ENCODE measurements at places on chromosomes 7 and 10.

- no peak for DNase-seq
Measured at GRCh38 chr7:123916240-123916724, 8.8 kb upstream of the SPAM1 start.

GRCh38 chr10:12703813-12704212 is 297.7 kb downstream of the CCDC3 start:
- DNase-seq = no peak

- DNase-seq = no peak
Measured at GRCh38 chr7:348962-349743, 59.2 kb downstream of the FOXL3 start.

DNA sequence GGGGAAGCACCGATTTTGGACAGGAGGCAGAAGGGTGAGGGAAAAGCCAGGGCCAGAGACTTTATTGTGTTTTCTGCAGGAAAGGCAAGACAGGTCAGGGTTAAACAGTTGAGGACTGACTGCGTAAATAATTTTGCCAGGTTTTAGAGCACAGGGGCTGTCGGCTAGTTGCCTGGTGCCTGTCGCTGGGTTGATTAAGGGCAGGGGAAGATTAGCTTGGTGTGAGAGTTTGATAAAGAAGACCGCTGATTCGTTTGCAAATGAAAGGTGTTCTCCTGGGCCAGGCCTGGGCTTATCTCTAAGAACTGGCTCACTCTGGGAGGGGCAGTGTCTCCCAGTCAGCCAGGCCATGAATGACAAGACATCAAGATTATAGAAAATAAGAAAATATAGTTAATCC is 75.6 kb downstream of the SLC37A3 start:
- no peak for DNase-seq

DNA sequence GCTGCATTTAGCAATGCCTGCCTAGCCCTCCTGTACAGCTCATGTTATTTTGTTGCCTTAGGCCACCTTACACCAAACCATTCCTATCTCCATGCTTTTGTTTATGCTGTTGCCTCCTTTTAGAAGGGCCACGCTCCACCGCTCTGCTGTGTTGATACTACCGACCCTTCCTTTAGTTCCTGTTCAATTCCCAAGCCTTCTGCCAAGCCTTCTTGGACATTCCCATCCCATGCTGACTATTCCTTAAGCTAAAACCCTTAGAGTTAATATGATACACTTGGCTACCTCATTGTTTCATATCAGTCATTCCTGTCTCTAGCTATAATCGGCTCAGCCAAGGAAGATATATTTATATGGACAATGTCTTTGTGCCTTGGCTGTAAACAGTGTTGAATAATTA is 705.5 kb downstream of the LRMDA start:
- DNase-seq = no peak

DNA sequence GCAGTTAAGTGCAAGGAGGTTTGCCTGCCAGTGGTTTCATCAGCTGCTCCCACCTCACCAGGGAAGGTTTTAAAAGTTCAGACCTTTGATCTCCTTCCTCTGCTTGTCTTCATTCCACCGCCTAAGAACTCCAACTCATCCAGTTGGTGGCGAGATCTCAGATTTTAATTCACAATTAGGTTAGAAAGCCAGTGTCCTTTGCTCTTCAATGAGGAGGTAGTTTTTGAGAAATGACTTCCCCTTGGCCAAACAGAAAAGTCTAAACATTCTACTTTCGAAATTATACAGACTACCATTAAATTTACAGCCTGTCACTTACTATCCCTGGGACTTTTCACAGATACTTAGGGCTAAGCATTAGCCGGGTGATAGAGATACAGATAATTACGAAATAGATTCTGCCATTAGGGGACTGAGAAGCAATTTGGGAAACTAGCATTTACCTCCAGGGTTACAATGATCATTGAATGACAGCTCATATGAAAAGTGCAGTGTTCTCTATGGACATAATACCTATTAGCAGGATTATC is 513.4 kb upstream of the GHITM start:
- DNase-seq = no peak

DNA sequence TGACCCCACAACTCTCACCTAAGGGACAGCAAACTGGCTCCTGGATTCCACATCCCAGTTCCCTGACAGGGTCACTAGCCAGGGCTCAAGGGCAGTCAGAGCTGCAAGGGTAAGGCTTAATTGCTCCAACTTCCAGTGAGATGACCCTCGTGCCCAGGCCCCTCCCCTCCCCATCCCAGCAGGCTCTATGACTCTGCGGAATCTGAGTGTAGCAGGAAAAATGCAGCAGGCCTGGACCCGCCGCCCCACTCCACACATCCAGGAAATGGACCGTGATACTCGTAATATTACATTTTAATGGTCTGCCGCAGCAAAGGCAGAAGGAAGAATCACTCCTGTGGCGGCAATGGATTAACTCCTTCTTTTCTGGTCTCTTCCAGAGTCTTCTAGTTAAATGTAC is 91.7 kb upstream of the CHST15 start:
- no peak for DNase-seq

DNA sequence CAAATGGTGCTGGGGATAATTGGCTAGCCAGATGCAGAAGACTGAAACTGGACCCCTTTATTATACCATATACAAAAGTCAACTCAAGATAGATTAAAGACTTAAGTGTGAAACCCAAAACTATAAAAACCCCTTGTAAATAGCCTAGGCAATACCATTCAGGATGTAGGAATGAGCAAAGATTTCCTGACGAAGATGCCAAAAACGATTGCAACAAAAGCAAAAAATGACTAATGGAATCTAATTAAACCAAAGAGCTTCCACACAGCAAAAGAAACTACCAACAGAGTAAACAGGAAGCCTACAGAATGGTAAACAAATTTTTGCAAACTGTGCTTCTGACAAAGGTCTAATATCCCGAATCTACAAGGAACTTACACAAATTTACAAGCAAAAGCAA is 30.9 kb upstream of the PLXDC2 start:
- no peak for DNase-seq

DNA sequence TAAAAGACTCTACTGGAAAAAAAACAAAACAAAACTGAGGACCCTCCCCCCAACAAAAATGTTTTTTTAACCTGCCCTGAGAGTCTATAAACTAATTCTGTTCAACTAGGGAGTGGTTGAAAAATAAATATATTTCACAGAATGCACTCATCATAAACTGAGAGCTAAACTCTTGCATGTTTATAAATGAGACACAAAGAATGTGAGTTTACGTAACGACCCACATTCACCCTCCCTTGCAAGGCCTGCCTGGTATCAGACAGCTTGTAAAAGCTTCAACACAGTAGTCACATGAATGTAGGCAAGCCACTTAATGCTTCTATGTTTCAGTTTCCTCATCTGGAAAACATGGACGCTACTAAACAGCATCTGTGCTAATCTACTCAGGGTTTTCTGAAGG is 50.3 kb downstream of the JAZF1 start:
- DNase-seq = no peak

DNA sequence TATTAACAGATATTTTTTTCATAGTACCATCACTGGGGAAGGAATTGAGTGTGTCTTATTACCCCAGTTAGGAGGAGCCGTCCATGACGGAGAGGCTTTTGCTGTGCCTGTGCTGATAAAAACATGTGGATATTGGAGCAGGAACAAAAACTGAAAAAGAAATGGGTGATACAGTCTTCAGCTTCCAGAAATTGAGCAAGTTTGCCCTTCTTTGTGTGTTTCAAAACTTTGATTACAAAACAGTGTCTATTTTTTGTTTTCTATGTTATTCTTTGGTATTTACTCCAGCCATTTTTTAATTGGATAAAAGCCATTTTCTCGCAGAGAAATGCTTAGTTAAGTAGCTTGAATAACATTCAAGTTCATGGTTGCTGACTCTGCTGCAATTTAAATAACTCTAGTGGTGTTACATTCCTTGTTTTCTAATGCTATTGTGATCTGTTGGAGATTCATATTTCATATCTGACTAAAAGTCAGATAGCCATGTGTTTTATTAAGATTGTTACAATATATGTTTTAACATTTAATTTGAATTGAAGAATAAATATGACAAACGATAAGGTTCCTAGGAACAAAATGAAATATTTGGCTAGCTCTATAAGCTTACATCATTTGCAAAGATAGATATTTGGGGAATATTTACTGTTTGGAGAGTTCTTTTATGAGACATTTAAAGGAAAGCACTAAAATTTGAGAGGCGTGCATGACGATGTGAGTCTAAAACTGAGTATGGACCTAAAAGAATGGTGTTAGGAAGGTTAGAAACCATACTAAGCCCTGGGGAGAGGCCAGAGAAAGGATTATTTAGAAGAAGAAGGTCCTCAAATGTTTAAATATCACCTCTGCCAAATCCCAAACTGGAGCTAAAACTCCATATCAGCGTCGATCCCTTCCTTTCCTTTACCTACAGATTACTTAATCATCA is 747.3 kb upstream of the CELF2 start:
- no peak for DNase-seq

DNA sequence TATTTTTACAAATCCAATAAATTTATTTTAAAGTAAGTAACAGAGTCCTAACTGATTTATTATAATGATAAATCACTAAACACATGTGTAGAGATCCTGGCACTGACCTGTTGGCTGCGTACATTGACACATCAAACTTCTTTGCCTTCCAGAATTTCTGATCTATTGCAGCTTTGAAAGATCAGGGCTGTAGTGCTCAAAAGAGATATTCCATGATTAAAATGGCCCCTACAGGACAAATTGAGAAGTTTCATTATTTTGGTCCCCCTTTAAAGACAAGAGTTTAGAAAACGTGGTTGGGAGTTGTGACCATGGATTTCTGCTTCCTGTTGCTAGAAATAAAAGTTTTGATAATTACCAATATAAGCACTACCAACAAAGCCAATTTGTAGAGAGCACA is 87.7 kb upstream of the PDK4 start:
- DNase-seq = no peak

DNA sequence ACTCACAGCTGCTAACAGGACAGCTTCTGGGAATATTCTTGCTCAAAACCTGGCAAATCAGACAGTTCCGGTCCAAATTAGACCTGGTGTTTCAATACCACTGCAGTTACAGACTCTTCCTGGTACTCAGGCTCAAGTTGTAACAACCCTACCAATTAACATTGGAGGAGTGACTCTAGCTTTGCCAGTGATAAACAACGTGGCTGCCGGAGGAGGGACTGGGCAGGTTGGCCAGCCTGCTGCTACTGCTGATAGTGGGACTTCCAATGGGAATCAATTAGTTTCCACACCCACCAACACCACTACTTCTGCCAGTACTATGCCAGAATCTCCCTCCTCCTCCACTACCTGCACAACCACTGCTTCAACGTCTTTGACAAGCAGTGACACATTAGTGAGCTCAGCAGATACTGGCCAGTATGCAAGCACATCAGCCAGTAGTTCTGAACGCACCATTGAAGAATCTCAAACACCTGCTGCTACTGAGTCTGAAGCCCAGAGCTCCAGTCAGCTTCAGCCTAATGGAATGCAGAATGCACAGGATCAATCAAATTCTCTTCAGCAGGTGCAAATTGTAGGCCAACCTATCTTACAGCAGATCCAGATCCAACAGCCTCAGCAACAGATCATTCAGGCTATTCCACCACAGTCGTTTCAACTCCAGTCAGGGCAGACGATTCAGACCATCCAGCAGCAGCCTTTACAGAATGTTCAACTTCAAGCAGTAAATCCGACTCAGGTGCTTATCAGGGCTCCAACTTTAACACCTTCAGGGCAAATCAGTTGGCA is 2.1 kb downstream of the SP4 start:
- no peak for DNase-seq

- DNase-seq = peak; percentile 57
Measured at GRCh38 chr7:44065431-44066110, at the start of gene PGAM2. Gene PGAM2, minus strand, starts transcription at chr7:44065567. Its CDS starts 38 bp downstream, at chr7:44065529.

DNA sequence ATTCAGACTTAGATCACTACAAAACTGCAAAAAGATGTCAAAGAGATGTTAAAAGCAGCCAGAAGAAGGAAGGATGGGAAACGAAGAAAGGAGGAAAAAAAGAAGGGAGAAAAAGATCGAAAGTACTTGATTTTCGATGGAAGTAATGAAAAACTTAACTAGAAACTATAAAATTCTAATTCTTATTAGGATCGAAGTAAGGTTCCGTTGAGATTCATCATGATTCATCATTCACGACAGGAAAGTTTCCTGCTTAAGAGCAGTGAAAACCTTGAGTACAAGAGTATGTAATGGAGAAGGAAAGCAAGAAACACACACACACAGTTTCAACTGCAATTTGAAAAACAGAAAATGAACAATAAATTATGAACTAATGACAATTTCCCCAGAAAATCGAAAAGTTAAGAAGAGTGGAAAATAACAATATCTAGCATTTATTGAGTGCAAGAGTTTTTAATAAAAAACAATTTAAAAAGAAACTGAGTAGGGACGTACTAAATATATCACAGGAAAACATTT is 1.1 kb upstream of the ING3 start:
- DNase-seq = no peak

- no peak for DNase-seq
Measured at GRCh38 chr10:44980309-44981171, 1.9 kb upstream of the DEPP1 start.

GRCh38 chr10:98486421-98486820 is 39.7 kb upstream of the HPS1 start:
- DNase-seq = no peak

DNA sequence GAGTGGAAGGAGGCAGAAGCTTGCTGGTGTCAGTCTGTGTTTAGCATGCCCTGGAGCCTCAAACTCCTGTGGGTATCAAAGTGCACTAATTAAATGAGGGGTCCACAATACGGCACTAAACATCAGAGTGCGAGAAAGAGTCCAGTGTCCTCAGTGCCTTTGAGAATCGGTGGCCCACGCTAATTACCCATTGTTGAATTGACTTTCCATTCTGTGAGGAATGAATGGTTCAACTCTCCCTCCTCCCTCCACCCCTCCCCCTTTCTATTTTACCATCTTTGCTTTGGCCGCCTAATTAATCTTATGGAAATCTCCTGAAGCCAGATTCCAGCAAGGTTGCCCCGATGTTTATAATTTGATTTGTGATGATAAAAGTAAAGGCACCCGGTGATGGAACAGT is 217.8 kb downstream of the TFEC start:
- no peak for DNase-seq

GRCh38 chr7:141563956-141564623 is 12.9 kb downstream of the AGK start:
- DNase-seq = peak; percentile 71

DNA sequence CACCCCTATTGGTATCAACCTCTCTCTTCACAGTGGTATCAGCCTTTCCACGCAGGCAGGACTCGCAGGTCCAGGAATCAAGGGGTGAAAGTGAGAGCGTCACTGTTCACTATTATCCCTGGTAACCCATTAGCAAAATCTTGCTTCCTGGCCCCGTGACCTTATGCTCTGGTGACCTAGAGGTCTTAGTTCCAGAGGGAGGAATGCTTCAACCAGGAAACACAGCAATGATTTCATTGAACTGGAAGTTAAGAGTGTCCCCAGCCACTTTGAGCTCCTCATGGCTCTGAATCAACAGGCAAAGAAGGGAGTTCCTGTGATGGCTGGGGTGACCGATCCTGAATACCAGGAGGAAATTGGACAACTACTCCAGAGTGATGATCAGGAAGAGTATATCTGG is 90.6 kb downstream of the CUL2 start:
- DNase-seq = no peak

DNA sequence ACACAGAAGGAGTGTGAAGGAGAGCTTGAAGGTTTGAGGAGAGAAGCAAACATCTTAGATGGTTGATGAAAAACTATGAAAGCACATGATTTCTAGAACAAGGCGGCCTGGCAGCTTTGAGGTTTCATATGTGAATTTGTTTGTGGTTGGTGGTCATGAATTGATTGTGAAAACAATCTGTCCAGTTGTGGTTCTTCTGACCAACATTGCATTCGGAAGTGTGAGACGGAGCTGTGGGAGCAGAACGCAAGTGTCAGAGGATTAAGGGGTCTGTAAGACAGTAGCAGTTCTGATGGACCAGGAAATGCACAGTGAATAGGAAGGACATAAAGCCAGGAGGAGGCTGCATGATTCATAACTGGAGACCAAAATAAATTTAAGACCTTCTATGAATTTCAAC is 594.6 kb downstream of the NXPH1 start:
- no peak for DNase-seq
